ENCODE measurements at places on chromosomes 6 and 20. TPM values are rescaled to one million over a fixed set of nuclear protein-coding genes. Genes with fewer than 3 reads are reported as not detected.
A peak's percentile ranks its signal among the peaks of the same experiment; 100 is the strongest.

- peak; percentile 52 for DNase-seq
Measured at GRCh38 chr6:83884523-83884922, 25.0 kb downstream of the CYB5R4 start.

DNA sequence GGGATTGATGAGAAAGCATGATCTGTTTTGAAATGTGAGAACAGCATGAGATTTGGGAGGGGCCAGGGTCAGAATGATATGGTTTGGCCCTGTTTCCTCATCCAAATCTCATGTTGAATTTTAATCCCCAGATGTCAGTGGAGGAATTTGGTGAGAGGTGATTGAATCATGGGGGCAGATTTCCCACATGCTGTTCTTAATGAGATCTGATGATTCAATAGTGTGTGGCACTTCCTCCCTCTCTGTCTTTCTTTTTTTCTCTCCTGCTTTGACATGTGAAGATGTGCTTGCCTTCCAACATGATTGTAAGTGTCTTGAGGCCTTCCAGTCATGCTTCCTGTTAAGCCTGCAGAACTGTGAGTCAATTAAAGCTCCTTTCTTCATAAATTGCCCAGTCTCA is 1060.3 kb upstream of the CITED2 start:
- peak; percentile 52 for DNase-seq

The IPCEF1 gene
- not detected for total RNA-seq

DNA sequence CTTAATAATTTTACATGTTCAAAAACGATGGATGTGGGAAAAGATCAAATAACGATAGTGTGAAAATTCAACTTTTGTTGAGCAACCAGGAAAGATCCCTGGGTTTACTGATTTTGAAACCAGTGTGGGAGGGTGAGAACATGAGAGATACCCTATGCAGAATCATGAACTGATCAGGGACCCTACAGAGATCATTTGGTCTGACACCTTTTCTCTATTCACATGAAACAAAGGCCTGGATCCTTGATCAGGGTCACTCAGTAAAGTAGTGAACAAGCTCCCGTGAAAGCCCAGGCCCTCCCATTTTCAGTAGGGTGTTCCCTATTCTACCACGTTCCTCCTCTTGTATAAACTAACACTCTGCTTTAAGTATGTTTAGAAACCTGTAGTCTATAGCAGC is 60.5 kb upstream of the DUSP22 start:
- DNase-seq = no peak

- no peak for DNase-seq
Measured at GRCh38 chr20:32052778-32053362, 828 bp downstream of the HCK start.

GRCh38 chr20:60131375-60131774 is 173.2 kb downstream of the CDH26 start:
- peak; percentile 82 for DNase-seq

DNA sequence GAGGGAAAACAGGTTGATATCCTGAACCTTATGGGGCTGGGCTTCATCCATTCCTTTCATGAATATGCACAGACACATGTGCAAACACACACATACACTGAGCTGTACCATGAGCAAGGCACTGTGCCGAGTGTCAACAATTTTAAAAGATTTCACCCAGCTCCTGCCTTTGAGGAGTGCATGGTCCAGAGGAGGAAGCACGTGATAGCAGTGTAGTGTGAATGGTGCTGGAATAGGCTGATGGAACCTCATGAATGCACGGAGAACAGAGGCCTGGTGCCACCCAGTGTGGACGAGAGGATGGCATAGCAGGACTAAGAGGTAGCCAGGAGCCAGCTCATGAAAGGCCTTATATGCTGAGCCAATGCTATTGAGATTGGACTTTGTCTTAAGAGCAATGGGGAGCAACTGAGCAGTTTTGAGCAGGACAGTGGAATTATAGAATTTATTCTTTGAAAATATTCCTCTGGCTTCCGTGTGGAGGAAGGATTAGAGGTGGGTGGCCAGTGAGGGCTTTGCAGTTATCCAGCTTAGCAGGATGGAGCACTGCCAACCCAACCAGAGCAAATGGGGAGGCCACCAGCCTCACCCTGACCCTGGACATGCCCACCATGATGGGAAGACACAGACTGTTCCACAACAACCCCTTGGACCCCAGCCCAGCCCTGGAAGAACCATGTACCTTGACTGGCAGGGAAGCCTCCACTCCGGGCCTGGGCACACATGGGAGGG is 84.4 kb downstream of the UNC5CL start:
- no peak for DNase-seq

- DNase-seq = no peak
Measured at GRCh38 chr6:135141728-135142127, 39.4 kb upstream of the MYB start.

The PRKN gene
- not detected for total RNA-seq

The SLC35B3 gene
- total RNA-seq = 7.5 TPM

DNA sequence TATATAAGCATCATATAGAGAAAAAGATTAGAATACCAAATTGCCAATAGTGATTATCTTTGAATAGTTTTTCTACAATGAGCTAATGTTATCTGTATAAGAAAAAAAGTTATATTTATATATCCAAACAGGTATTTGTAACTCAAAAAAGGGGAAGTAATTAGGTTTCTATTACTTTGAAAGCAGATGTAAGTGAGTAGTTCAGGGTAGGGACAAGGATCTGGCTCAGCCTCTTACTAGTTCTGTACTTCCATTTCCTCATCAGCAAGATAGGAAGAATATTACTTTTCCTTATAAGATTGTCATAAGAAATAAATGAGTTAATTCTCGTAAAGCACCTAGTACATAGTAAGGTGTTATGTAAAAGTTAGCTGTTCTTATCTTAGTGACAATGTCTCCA is 32.2 kb downstream of the AHI1 start:
- DNase-seq = no peak

The OTOR gene
- total RNA-seq = not detected

The TTLL9 gene
- not detected for total RNA-seq

The TAF4 gene
- total RNA-seq = 3.2 TPM

DNA sequence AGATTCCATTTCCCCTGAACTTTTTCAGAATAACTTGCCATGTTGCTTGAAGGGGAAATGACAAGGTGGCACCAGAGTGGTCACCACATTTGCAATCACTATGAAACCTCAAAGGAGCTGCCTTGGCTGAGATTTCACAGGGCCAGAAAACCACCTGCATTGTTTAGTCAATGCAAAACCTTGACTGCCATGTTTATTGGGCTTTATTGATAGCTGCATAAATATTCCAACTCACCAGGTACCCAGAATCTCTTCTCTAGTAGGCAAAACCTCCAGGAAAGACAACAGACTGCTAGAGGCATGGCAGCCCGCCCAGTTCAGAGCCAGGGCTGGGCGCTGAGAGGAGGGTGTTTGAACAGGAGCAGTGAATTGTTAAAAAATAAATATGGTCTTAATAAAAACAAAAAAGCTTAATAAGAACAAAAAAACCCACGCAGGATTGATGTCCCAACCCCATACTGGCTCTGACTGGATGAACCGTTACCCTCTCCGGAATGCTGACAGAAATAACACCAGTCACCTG is 375.6 kb downstream of the ZFAND3 start:
- no peak for DNase-seq

DNA sequence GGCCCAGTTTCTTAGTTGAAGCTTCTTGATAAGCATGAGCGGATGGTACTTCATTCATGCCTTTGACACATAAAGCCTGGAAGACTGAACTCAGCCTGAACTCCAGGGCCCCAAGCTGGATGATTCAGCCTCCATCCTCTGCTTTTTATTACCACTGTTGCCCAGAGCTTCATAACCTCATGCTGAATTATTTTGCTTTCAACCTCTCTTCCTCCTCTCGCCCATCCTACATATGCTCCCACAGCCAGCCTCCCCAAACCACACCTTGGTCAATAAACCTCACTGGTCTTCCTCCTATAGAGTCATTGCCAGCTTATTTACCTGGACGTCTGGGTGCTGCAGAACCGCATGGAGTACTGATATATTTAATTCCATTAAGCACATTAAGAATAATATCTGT is 59.4 kb downstream of the SLC35B3 start:
- DNase-seq = peak; percentile 1

DNA sequence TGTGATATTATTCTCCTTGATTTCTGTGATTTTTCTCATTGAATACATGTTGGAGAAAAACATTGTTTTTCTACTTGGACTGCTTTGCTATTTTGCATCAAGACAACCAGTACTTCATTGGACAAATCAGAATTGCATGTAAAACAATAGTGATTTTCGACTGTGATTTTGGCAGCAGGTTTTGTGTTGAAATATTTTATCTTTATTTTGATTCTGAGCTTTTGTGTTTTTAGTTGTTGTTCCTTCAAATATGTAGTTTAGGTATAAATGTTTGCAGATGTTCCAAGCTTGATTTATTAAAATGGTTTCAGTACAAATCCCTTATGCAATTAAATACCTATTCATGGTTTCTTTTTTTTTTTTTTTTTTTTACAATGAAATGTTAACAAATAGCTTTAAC is 754.1 kb downstream of the DOK5 start:
- DNase-seq = no peak

- no peak for DNase-seq
Measured at GRCh38 chr20:47775841-47776240, 9.4 kb downstream of the SULF2 start.

DNA sequence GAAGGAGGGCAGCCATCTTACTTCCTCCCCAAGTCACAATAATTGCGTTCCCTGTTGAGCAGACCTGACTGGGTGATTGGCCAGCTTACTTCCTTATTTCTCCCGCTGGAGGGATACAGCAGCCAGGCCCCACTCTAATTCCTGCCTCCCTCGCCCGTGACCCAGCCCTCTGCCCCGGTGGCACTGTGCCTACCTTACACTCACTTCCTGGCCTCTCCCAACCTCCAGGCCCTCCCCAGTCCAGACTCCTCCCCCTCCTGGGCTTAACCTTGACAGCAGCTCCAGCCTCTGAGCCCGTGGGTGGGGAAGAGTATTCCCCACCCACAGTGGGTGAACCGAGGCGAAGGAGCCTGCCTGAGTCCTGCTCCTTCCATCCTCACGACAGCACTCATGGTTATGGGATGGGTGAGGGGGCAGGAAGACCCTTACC is 3.0 kb downstream of the BAK1 start:
- DNase-seq = no peak

DNA sequence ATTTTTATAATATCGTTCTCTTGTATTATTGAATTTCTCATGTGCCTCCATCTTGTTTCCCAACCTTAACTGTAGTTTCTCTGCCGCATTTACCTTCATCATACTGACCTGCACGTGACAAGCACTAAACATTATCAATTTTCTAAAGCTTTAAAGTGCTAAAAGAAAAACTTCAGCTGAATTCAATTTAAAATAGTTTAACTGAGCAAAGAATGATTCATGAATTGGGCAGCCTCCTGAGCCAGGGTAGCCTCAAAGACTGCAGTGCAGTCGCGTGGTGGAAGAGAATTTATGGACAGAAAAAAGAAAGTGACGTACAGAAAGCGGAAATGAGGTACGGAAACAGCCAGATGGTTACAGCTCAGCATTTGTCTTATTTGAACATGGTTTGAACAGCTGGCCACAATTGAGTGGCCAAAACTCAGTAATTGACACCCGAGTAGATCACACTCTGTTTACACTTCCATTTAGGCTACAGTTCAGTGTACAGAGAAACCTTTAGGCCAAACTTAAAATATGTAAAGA is 4.2 kb upstream of the ZDHHC14 start:
- DNase-seq = no peak

The CST3 gene
- 193 TPM for total RNA-seq

DNA sequence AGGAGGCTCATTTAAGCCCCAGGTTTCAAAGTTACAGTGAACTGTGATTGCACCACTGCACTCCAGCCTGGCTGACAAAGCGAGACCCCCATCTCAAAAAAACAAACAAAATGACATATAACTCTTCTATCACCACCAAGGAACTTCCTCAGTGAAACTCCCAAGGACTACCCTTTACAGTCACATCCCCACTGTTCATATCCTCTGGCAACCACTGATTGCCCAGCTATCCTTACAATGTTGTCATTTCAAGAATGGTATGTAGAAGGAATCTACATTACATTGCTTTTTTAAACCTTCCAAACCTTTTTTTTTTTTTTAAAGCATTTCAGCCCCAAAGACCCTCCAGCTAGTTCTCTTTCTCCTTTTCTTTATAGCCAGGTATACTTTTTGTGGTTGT is 123.1 kb upstream of the CARMIL1 start:
- DNase-seq = no peak

- DNase-seq = peak; percentile 63
Measured at GRCh38 chr6:16706911-16707783, 54.1 kb downstream of the ATXN1 start.

The DDO gene
- 0.67 TPM for total RNA-seq

The GPR63 gene
- 1.3 TPM for total RNA-seq

DNA sequence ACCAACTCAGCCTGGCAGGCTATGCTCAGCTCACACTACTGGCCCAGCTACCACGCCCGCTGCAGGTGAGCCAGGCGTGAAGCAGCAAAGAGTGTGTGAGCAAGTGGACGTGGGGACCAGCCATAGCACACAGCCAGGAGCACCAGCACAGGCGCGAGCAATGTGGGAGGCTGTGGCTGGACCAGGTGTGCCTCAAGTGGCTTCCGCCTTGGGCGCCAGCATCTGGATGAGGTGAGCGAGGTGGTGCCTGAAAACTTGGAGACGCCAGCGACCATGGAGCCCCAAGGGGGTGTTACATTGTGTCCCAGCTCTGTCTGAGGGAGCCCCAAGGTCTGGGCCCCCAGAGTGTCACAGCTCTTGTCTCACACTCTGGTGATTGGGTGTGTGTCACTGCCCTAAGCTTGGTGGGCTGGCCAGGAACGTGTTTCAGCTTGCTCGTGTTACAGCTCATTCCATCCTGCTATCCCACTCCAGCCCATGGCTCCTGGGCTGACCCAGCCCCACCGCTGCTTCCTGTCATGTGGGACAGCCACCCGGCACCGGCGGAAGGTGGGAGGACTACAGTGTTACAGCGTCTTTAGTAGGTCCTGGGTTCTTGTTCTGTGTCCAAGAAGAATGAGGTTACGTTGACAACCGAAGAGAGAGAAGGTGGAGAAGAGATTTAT is 508.0 kb upstream of the MMS22L start:
- peak; percentile 2 for DNase-seq

- no peak for DNase-seq
Measured at GRCh38 chr6:163717106-163717764, 302.7 kb downstream of the QKI start.

- DNase-seq = peak; percentile 47
Measured at GRCh38 chr6:143224516-143224915, 163.8 kb downstream of the AIG1 start.

DNA sequence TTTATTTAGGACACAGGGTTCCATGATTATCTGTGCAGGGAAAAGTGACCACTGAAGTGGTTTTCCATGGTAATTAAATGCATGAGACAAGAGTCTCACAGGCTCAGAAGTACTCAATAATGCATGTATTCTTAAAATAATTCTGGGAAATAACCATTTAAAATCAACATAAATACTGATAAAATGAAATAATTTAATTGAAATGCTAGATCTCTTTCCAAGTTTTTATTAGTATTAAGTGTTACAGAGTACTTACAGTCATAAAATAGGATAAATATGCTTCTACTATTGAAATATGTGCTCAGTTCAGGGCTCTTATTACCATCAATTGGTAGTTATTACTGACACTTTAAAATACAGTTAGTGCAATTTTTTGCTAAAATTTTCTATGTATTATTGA is 916.0 kb upstream of the GJE1 start:
- DNase-seq = no peak

GRCh38 chr6:144331491-144331969 is 46.4 kb downstream of the UTRN start:
- DNase-seq = peak; percentile 20

Data from HT1080 (cell line).